ENCODE measurements at places on chromosomes 13 and 19.
A peak's percentile ranks its signal among the peaks of the same experiment; 100 is the strongest.

DNA sequence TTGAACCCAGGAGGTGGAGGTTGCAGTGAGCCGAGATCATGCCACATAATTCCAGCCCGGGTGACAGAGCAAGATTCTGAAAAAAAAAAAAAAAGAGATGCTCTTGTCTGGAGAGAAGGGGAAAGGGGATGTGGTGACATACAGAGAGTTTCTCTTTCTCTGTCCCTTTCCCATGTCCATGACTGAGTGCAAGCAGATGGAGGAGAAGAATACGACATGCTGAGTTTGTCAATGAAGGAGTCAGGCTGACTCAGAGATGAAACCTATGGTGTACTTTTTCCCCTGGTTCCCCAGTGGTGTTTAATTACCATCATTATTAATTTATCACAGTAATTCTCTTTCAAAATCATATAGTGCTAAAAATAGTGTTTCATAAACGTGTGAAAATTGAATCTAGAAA is 448.8 kb downstream of the FOXO1 start:
- H3K27ac ChIP-seq = no peak overlapping the region
- H3K27me3 ChIP-seq = no peaks in the 10 kb centered on the region
- H3K36me3 ChIP-seq = no peaks in the 10 kb centered on the region
- H3K4me1 ChIP-seq = peaks cover 38% of the 10 kb centered on the region
- DNase-seq = no peak
- H3K4me3 ChIP-seq = no peak overlapping the region

DNA sequence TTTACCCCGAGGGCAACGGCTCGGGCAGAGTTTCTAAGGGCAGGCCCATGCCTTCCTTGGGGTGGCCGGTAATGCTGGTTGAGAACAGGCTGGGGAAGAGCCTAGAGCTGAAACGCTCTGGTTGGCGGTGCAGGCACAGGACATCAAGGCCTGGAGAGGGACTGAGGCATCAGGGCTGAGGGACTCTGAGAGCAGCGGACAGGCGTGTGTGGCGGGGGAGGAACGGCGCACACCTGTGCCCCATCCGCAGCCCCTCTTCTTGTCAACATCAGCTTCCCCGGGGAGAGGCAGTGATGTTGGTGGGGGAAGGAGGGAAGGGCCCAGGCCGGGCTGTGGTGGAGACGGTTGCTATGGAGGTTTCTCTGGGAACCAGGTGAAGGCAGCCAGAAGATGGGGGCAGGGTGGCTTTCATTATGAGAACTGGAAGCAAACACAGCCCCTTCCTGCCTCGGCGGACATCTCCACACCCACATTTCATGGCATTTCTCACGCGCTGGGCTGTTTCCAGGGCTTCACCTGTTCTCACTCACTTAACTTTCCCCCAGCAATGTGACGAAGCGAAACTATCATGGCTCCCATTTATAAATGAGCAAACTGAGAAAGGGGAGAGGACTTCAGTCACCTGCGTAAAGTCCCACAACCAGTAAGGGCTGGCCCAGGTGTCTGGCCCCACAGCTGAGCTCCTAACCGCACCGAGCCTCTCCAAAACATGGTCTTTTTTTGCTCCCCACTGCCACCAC is 8.2 kb upstream of the ATF5 start:
- peaks cover 26% of the 10 kb centered on the region for H3K4me1 ChIP-seq
- H3K4me3 ChIP-seq = no peak overlapping the region
- DNase-seq = no peak
- H3K27me3 ChIP-seq = no peaks in the 10 kb centered on the region
- H3K36me3 ChIP-seq = peaks cover 83% of the 10 kb centered on the region

DNA sequence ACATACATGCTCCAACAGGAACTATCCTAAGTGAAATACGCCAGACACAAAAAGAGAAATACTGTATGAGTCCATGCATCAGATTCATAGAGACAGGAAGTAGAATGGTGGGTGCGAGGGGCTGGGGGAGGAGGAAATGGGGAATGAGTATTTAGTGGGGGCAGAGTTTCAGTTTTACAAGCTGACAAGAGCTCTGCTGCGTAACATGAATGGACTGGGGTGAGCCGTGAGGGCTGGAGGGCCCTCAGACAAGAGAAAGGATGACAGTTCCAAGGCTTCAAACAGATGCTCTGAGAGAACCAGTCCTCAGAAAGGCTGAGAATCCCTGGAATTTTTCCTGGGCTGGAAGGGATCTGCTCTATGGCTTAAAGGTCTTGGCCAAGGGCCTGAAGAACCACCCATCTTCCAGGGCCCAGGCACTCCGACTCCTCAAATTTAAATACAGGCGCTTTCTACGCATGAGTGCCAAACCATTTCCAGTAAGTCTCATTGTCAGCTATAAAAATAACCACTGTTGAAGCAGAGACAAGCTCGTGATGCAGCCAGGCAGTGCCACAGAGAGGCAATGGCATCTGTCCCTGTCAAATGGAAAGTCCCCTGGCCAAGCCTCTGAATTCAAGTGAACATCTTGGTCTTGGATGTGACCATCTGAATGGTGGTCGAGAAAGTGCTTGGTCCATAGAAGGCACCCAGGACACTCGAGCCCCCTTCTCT is 17.5 kb downstream of the KLF2 start:
- peaks cover 5% of the 10 kb centered on the region for H3K36me3 ChIP-seq
- DNase-seq = no peak
- peak overlapping the region; percentile 37 for H3K27ac ChIP-seq

DNA sequence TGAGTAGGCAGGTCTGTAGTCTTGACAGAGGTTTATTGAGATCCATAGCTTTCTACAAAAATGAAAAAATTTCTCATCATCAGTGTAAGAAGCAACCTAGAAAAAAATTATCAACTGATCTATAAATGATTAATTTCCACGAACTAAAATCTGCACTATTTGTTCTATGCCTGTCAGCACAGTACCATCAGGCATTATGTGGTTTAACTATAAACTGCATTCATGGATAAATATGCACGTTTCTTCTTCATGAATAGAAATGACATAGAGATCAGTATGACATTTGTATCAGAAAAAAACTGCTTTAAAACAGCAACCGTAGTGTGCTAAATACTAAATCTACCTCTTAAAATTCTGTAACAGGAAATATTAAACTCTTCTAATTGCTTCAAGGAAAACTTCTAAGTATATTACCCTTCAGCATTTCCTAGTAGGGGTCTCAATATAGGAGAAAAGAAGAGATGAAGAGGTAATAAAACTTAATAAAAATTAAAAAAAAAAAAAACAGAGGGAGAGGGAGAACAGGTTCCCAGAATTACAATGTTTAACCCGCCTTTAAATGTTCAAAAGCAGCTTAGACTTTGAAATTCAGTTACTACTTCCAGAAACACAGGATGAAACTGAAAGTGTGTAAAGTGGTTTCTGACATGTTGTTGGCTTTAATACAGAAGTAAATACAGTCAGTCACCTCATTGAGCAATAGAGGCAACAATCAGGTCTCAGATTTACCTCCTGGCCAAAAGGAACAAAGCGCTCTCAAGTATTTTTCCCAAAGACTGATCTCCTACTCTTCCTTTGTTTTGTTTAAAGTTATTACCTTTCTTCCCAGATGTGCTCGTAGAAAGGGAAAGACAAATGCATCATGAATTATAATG is 144.4 kb downstream of the DIAPH3 start:
- H3K4me1 ChIP-seq = peaks cover 49% of the 10 kb centered on the region
- H3K36me3 ChIP-seq = peaks cover 31% of the 10 kb centered on the region
- peak overlapping the region; percentile 30 for H3K4me3 ChIP-seq
- no peak overlapping the region for H3K27ac ChIP-seq
- no peaks in the 10 kb centered on the region for H3K27me3 ChIP-seq

DNA sequence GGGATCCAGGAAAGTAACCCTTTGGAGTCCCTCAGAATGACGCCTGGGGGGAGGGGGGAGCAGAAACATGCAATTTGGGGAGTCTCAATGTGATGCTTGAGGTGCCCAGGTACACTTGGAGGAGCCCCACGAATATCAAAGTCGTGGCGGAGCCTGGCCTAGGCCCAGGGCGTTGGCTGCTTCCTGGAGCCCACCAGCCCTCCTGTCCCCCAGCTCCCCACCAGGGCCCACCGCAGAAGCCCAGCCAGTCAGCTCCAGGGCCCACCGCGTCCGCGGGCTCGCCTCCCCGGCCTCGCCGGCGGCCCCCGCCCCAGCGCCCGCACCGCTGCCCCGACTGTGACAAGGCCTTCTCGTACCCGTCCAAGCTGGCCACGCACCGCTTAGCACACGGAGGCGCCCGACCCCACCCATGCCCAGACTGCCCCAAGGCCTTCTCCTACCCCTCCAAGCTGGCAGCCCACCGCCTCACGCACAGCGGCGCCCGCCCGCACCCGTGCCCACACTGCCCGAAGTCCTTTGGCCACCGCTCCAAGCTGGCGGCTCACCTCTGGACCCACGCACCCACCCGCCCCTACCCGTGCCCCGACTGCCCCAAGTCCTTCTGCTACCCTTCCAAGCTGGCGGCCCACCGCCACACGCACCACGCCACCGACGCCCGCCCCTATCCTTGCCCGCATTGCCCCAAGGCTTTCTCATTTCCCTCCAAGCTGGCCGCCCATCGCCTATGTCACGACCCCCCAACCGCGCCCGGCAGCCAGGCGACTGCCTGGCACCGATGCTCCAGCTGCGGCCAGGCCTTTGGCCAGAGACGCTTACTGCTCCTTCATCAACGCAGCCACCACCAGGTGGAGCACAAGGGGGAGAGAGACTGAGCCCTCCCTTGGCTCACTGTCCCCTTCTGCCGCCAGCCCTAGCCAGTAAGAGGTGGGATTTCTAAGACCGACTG is 2.1 kb downstream of the ZNF575 start:
- H3K36me3 ChIP-seq = peaks cover 27% of the 10 kb centered on the region
- no peaks in the 10 kb centered on the region for H3K27me3 ChIP-seq
- no peak for DNase-seq
- H3K4me1 ChIP-seq = peaks cover 8% of the 10 kb centered on the region
- peak overlapping the region; percentile 22 for H3K27ac ChIP-seq

DNA sequence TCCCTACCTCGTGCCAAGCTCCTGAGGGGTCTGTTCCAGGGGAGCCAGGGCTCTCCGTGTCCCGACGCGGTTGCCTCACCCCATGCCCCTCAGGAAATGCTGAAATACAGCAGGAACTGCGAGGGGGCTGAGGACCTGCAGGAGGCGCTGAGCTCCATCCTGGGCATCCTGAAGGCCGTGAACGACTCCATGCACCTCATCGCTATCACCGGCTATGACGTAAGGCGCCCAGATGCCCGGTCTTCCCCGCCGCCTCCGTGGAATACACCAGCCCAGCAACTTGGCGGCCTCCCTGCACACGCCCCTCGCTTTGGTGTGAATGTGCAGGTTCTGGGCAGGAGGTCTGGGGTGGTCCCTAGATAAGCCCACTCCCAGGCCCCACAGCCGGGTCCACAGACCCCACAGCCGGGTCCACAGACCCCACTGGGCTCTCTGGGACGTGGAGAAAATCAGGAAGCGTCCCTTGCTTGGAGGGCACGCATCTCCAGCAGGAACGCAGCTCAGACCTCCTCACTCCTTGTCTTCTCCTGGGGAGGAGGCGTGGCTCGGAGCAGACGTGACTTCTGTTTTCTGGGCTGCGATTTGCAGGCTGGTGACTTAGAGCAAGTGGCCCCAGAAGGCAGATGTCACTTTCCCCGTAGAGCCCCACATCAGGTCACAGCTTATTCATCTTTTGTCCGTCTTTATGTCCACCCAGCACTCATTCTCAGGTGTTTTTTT is 19.4 kb upstream of the F7 start:
- H3K27me3 ChIP-seq = no peaks in the 10 kb centered on the region
- H3K4me3 ChIP-seq = no peak overlapping the region
- H3K36me3 ChIP-seq = no peaks in the 10 kb centered on the region
- no peaks in the 10 kb centered on the region for H3K4me1 ChIP-seq
- DNase-seq = no peak

DNA sequence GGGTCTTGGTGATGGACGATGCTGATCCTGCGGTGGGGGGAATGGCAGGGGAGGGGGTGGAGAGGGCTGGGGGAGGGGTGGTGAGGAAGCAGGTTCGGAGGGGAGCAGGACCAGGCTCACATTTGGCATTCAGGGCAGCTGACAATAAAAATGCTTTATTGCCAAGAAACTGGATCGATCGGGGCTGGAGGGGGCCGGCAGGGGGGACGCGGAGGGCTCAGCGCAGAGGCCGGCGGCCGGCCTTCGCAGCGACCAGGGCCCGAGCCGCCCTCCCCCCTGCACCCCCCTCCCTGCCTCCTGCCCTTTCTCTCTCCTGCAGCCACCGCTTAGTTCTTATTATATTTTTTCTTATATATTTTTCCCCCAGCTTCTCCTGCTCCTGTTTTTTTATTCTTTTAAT is 18.1 kb upstream of the POU2F2 start:
- H3K36me3 ChIP-seq = no peaks in the 10 kb centered on the region
- H3K27ac ChIP-seq = no peak overlapping the region

DNA sequence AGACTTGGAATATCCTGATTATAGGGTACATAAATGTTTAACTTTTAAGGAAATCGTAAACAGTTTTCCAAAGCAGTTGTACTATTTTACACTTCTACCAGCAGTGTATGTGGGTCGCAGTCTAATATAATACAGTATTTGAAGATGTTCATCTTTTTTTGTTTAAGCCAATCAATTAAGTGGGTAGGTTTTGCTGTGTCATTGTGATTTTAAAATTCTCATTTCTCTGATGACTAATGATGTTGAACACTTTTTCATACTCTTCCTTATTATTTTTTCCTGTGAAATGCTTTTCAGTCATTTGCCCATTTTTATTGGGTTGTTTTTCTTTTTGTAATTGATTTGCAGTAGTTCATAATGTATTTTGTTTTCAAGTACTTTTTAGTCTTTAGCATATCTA is 2689.7 kb downstream of the PCDH9 start:
- H3K27me3 ChIP-seq = no peaks in the 10 kb centered on the region
- DNase-seq = no peak
- H3K27ac ChIP-seq = no peak overlapping the region
- H3K4me3 ChIP-seq = no peak overlapping the region
- no peaks in the 10 kb centered on the region for H3K36me3 ChIP-seq
- no peaks in the 10 kb centered on the region for H3K4me1 ChIP-seq

DNA sequence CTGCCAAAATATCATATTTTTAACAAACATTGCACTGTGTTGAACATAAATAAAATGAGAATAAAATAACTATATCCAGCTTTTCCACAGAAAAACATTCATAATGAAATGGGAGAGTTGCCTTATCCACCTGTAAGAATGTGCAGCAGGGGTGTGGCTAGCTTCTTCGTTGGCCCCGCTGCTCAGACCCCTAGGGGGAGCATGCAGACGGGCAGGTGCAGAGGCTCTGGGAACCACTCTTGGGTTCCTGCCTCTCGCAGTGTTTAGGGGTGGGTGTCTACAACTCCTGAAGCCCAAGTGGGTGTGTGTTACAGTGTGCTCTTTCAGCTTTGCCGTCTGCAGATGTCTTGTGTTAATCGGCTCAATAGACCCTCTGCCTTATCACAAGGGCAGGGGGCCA is 121.7 kb downstream of the SLITRK5 start:
- no peaks in the 10 kb centered on the region for H3K27me3 ChIP-seq
- DNase-seq = no peak
- H3K4me1 ChIP-seq = no peaks in the 10 kb centered on the region
- no peak overlapping the region for H3K4me3 ChIP-seq
- H3K27ac ChIP-seq = no peak overlapping the region

- H3K27me3 ChIP-seq = peaks cover 7% of the 10 kb centered on the region
- peak overlapping the region; percentile 82 for H3K27ac ChIP-seq
- no peaks in the 10 kb centered on the region for H3K36me3 ChIP-seq
- H3K4me3 ChIP-seq = peak overlapping the region; percentile 58
Measured at GRCh38 chr19:54518844-54519243, 16.2 kb downstream of the LAIR2 start.

Data from activated T-helper 2 cell treated with anti-CD3 and anti-CD28 coated beads, Interferon-gamma antibody, Interleukin-2, Interleukin-4, amounts not matched to agents 10 μg/mL and 5 μg/mL and 100 μg/mL, durations not matched to agents 14 hours and 24 hours and 36 hours (primary cell).